Ureter (tissue), 1 donor: ENCODE measurements at places on chromosomes 6 and 20. TPM values are rescaled to one million over a fixed set of nuclear protein-coding genes. Genes with fewer than 3 reads are reported as not detected.

Gene HSF2
- 10.3 TPM for total RNA-seq

Gene DDO
- 0.42 TPM for total RNA-seq

- DNase-seq: no peak
Measured at GRCh38 chr6:149220882-149221773, 96.4 kb upstream of the TAB2 start.

DNA sequence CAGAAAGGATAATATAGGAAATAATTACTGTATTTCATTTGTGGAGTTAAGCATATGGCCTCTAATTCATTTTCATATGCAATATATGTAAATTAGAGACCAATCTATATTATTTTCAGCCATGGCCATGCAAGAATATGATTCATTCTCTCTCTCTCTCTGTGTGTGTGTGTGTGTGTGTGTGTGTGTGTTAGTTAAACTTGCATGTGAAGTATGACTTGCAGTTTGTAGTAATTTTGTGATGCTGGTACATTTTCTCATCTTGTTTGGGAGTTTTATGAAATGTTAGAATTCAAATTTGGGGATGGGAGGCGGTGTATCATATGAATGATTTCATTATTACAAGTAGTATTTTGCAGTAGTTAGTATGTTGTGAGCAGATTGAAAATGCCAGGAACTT, 74.8 kb downstream of the JARID2 start:
- DNase-seq: no peak

- DNase-seq: no peak
Measured at GRCh38 chr6:111989743-111990142, 64.2 kb upstream of the CCN6 start.

GRCh38 chr20:5146871-5147592, 20.2 kb downstream of the CDS2 start:
- no peak for DNase-seq

- DNase-seq: no peak
Measured at GRCh38 chr6:89387516-89388201, 24.4 kb downstream of the RRAGD start.

GRCh38 chr6:142860498-142860897, 84.5 kb downstream of the HIVEP2 start:
- no peak for DNase-seq

DNA sequence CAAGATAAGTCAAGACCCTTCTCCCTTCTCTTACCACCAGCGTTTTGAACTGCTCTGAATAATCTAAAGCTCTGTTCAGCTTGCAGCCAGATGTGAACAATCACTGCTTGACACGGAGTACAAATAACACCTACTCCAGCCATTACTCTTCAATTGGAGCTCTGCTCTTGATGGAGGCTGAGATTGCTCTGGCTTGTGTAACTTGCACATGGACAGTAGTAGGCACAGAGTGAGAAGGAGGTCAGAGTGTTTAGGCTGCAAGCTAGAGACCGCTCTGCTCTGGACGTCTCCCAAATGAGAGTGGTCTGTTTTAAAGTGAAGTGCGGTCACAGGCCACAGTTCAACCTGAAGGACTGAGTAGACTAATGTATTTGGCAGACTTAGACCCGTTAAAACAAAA, 158.3 kb downstream of the HDGFL1 start:
- no peak for DNase-seq
